Activated naive CD4-positive, alpha-beta T cell (primary cell): ENCODE measurements at places on chromosomes 11 and 22.

DNA sequence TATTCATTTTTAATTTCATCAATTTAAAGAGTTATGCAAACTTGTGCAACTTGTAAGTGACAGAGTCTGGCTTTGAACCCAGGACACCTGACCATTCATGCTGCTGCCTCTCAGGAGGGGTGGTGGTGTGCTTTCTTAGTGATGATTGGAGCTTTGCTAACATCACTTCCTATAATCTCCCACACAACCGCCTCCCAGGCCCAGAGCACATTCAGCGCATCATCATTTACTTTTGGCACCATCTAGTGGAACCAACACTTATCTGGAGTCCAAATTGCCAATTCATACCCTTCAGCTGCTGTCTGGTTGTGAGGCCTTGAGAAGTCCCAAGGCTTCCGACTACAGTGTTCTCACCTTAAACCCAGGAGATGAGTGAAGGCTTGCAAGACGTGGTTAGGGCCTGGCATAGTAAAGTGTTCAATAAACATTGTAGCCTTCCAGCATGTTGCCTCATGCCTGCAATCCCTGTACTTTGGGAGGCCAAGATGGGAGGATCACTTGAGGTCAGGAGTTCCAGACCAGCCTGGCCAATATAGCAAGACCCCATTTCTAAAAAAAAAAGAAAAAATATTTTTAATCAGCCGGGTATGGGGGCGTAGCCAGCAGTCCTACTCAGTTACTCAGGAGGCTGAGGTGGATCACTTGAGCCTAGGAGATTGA is 1.1 kb upstream of the TTLL1 start:
- DNase-seq, result no peak

GRCh38 chr22:48712558-48713271 is 1115.0 kb downstream of the BRD1 start:
- DNase-seq, result no peak

DNA sequence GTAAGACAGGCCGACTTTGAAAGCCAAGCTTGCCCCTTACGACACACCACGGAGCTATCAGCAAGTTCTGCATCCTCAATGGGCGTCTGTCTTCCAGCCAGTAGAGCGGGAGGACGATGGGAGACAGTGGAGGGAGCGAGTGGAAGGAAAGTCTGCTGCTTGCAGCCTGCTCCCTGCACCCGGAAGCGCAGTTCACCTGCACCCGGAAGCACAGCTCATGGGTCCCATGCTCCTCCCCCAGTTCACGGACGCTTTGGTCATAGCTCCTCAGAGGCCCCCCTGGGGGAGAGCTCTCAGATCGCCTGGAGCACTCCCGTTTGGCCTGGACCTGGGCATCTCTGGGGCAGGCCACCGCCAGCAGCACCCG is 51.3 kb downstream of the FBLN1 start:
- DNase-seq, result no peak

GRCh38 chr11:60880643-60881282 is 13.4 kb downstream of the ZP1 start:
- DNase-seq, result no peak

- no peak for DNase-seq
Measured at GRCh38 chr11:42054351-42054900, 595.0 kb upstream of the LRRC4C start.

DNA sequence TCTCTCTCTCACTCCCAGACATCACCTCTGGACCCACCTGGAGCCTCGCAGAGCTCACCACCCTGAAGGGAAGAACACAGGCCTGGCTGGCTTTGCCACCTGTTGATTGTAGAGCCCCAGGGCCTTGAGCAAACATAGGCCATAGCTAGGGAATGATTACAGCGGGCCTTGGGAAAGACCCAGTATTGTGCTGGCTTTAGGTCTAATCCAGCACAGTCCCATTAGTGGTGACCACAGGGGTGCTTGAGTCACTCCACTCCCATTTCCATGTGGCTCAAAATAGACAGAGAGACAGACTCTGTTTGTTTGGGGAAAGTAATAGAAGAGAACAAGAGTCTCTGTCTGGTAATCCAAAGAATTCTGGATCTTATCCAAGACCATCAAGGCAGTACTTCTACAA is 42.7 kb upstream of the FAM181B start:
- DNase-seq, result no peak

GRCh38 chr22:27670701-27671412 is 130.7 kb downstream of the MN1 start:
- DNase-seq, result no peak

DNA sequence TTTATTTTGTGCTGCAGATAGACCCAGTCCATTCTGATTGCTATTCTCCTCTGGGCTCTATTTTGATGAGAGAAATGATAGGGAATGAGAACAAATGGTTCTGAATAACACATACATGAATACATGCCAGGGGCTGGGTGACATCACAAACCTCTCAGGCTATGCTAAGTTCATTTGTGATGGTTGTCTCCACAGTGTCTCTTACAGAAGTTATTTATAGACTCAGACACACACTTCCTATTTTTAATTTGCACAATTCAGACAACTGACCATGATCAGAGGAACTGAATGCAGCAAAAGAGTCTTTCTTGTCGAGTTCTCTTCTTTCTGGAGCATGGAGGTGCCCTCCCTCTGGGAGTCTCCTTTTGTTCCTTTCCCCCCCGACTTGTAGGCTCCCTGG is 991.7 kb downstream of the OPCML start:
- no peak for DNase-seq

DNA sequence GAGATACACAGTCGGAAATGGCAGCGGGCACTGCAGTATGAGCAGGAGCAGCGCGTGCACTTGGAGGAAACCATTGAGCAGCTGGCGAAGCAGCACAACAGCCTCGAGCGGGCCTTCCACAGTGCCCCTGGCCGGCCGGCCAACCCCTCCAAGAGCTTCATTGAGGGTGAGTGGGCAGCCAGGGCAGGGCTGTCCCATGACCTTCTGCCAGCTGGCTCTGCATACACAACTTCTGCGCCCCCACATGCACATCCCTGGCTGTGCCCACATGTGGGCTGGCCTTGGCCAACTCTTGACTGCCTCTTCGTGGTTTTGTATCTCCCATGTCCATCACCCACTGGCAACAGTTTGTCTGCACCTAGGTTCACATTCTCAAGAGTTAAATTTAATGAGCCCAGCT is 81.1 kb downstream of the MORC2 start:
- no peak for DNase-seq

GRCh38 chr11:95508219-95508890 is 277.4 kb upstream of the SESN3 start:
- DNase-seq, result no peak

DNA sequence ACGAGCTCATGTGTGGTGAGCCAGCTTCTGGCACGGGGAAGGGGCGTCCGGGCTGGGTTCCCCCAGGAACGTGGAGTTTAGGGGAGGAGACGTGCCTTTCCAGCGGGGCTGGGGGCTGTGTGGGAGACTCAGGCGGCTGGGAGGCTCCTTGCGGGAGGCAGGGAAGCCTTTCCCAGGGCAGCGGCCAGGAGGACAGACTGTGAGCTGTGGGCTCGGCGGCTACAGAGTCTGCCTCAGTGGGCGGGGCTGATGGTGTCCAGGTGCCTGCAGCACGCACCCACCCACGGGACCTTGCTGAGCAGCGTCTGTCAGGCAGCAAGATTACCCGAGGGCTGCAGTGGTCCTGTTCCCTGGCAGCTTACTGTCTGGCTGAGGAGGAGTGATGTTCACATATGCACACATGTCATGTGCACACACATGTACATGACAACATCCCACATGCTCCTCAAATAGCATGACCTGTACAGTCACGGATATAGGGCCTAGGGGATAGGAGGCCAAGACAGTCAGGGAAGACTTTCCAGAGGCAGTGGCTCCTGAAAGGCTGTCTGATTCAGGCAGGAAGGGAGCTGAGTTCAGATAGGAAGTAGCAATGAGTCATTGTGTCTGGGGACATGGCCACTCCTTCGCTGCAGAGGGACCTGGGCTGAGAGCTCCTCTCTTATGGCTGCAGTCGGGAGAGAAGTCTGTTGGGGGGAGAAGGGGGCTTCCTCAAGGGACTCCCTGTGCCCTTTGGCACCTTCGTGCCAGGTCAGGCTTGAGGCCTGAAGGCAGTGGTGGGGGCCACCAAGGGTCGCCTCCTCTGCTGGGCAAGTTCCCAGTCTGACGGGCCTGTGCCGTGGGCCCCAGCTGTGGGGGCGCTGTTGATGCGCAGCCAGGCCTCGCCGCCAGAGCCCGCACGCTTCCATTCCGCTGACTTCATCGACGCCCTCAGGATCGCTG is 23.3 kb upstream of the PPP6R3 start:
- no peak for DNase-seq

- no peak for DNase-seq
Measured at GRCh38 chr11:119629085-119629484, 99.9 kb downstream of the NECTIN1 start.

- no peak for DNase-seq
Measured at GRCh38 chr22:36755316-36755715, 20.6 kb downstream of the IFT27 start.

DNA sequence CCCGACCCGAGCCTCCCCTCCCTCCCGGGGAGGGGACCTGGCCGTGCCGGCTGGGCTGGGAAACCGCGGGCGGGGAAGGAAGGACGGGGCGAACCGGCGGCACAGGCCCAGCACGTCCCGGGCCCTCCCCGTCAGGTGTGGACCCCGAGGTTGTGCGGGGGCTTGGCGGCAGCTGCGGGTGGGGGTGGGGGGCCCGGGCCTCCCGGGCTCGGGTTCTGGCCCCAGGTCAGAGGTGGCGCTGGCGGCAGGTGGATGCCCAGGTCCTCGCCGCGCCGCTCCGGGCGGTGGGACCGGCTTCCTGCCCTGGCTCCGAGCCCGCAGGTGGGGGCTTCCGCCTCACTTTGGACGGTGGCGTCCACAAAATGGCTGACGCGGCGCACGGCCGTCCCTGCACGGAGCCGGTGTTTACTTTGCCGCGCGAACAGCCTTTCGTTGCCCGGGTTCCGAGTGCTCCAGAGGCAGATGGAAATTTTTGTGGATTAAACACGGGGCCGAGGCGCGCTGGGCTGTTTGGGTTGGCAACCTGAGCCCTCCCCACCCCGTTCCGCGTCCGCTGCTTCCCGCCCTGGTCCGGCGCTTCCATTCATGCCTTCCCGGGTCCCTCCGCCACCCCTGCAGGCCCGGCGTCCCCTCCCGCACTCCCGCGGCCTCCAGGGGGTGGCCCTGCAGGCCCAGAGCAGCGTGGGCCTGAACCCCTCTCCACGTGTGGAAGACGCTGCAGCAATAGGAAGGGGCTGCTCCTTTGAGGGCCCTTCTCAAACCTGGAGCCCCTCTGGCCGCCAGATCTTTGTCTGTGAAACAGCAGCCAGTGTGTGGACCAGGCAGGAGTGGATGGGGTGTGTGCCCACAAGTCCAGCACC is 92.0 kb upstream of the KCNQ1OT1 start:
- DNase-seq, result peak; percentile 32

GRCh38 chr11:119584193-119585042 is 144.6 kb downstream of the NECTIN1 start:
- no peak for DNase-seq

DNA sequence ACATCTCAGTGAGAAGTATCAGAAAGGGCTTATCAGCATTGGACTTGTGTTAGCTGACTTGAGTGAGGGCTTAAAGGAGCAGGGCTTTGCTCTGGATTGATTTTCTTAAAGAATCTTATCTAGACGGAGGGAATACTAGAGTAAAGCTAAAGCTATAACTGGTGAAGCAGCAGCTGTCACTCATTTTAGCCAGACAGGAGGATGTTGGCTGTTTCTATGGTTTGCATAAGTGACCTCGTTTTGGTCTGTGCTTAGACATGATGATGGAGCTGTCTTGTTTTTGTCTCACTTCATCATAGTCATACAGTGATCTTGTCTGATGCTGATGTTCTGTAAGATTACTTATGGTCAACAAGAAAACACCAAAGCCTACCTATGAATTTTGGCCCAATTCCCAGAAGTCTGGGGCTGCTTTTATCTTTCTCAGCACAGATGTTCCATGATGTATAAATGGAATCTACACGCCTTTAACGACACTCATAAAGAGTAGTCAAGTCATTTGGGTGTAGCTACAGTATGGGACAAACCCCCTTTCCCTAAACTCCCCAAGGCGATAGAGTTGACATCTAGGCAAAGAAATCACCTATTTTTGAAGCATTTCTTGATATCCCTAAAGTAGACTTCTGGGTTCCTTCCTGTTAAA is 77.5 kb upstream of the UCP3 start:
- no peak for DNase-seq

GRCh38 chr11:85096939-85097338 is 530.2 kb downstream of the DLG2 start:
- no peak for DNase-seq

DNA sequence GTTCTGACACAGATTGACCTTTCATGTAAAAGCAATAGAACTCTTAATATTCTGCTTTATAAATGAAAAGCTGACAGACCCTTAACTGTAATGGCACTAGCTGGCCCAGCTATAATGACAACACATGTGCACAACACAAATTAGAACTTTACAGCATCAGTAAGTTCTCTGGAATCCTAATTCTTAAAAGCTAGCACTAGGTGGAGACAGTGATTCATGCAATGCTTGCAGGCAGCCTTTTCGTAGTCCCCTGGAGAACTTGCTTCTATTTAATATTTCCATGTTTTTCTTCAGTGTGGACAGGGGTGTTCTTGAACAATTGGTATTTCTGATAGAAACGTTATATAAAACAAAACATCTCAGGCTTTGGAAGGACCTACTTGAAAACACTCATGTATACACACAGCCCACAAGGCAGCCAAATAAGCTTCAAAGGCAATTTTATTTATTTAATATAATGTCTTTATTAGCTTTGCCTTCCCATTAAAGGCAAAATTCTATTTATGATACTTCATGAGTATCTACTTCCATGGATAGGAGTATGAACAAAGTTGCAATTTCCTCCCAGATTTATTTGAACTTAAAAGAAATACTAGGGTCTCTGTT is 374.3 kb upstream of the MPPED2 start:
- DNase-seq, result no peak

- no peak for DNase-seq
Measured at GRCh38 chr22:44707752-44708151, 5.7 kb downstream of the PRR5 start.

- DNase-seq, result no peak
Measured at GRCh38 chr11:133081730-133082452, 450.4 kb downstream of the OPCML start.

GRCh38 chr22:29041408-29041807 is 20.2 kb downstream of the C22orf31 start:
- DNase-seq, result no peak

DNA sequence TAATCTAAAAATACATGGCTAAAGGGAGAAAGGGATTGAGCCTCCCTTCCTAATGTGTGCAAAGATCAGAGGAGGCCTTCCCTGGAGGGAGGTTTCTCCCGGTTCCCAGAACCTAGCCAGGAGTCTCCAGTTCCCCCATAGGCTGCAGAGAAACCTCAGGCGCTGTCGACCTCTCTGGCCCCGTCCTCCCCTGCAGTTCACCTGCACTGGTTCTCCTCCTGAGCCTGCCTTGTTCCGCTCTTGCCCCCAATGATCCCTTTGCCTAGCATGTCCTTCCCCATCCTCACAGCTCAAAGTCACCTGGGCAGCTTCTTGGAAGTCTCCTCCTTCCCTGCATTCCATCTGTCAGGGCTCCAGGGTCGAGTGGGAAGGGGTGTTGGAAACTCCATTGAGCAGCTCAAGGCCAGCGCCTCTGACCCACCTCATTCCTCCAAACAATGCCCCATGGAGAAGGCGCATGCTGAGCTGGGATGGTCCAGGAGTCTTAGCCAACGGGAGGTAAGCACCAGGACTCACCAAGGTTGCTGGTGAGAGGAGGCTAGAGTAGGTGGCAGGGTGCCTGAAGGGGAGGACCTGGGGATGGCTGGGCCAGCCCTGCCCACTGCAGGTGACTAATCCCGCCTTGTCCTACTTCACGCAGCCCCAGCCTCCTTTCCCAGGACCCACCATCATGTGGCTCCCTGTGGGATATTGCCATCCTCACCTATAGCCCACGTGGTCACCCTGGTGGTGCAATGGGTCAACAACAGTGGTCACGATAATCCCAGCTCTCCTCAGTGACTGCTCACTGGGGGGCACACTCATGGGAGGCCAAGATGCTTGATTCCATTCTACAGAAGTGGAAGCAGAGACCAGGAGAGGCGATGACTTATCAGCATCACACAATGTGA is 15.4 kb downstream of the RSPH14 start:
- DNase-seq, result no peak
